ENCODE measurements at places on chromosomes 12 and 14. TPM values are rescaled to one million over a fixed set of nuclear protein-coding genes. Genes with fewer than 3 reads are reported as not detected.

DNA sequence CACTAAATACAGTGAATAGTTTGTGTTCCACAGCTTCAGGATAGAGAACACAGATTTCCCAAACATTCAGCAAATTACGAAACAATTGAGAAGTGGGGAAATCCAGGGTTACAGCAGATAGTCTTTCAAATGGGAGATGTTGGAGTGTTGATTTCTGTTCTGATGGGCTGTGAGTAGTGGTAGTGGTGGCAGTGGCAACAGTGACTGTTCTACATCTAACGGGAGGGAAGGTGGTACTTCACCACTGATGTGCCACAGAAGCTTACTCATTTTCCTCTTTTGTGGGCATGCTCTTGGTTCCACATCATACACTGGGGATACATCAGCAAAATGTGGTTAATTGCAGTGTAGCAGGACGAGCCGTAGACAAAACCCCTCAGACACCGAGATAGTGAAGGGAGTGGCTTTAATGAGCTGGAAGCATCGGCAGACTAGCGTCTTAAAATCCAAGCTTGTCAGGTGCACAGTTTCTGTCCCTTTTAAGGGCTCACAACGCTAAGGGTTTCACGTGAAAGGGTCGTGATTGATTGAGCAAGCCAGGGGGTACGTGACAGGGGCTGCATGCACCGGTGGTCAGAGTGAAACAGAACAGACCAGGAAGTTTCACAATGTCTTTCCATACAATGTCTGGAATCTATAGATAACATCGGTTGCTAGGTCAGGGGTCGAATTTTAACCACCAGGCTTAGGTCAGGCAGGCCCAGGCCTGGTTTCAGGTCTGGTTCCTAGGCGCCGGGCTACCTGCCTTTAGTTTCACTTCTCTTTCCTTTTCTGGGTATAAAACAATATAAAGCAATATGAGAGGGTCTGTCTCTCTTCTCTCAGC, 330.6 kb upstream of the FBXO33 start:
- DNase-seq: no peak

PTPRB gene
- 0.71 TPM for total RNA-seq

LRTM2 gene
- not detected for total RNA-seq

POTEM gene
- total RNA-seq: not detected

All from foreskin keratinocyte (primary cell).